GM23248 (cell line): ENCODE measurements at places on chromosomes 5 and 9. TPM values are rescaled to one million over a fixed set of nuclear protein-coding genes. Genes with fewer than 3 reads are reported as not detected.

- H3K27me3 ChIP-seq = peaks cover 20% of the 10 kb centered on the region
- no peaks in the 10 kb centered on the region for H3K4me1 ChIP-seq
- peak; percentile 33 for DNase-seq
- H3K4me3 ChIP-seq = no peak overlapping the region
- H3K27ac ChIP-seq = no peak overlapping the region
Observed at GRCh38 chr9:13728917-13729811, 449.7 kb upstream of the MPDZ start.

DNA sequence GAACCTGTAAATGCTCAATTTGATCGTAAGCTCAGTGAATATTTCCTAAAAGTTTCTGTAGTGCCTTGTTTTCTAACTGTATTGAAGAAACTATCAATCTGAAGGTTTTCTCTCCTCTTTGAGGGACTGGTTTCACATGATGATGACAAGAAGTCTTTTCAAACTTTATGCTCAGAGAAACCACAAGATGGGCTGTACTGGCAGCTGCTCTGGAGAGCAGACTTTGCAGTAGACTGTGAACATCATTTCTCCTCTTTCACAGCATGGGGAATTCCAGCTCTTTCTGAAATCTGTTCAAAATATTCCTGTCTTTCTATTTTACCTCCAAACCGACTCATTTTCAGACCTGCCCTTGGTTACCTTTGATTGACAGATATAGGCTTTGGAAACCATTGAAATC is 194.4 kb downstream of the IZUMO3 start:
- H3K27ac ChIP-seq = no peak overlapping the region
- H3K4me1 ChIP-seq = no peaks in the 10 kb centered on the region
- DNase-seq = no peak
- H3K4me3 ChIP-seq = no peak overlapping the region
- H3K36me3 ChIP-seq = no peaks in the 10 kb centered on the region
- no peaks in the 10 kb centered on the region for H3K27me3 ChIP-seq

The ENTREP1 gene
- total RNA-seq = 0.25 TPM in 1 of 2 replicates, not detected in the other

GRCh38 chr5:78979909-78980308 is 5.2 kb downstream of the ARSB start:
- no peaks in the 10 kb centered on the region for H3K27me3 ChIP-seq
- no peak overlapping the region for H3K4me3 ChIP-seq
- no peaks in the 10 kb centered on the region for H3K36me3 ChIP-seq
- 0 out of 2 replicates have a peak, but pooled peaks cover 6% of the 10 kb centered on the region for H3K4me1 ChIP-seq
- no peak for DNase-seq
- no peak overlapping the region for H3K27ac ChIP-seq

DNA sequence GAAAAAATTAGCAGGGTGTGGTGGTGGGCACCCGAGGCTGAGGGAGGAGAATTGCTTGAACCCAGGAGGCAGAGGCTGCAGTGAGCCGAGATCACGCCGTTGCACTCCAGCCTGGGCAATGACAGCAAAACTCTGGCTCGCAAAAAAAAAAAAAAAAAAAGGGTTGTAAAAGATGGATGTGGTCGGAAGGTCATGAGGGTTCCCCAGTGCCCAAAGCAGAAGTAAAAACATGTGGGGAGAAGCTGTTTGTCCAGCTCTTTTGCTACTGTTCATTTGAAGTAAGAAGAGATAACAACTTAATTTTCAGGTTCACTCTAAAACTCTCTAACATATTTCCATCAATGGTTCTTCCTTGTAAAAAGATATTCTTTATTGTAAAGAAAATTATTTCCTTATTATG is 57.1 kb upstream of the GOLPH3 start:
- H3K27me3 ChIP-seq = no peaks in the 10 kb centered on the region
- no peak overlapping the region for H3K27ac ChIP-seq
- H3K4me1 ChIP-seq = peaks cover 10% of the 10 kb centered on the region
- peaks cover 16% of the 10 kb centered on the region; the same call in 1 of the 2 replicates for H3K36me3 ChIP-seq
- no peak overlapping the region for H3K4me3 ChIP-seq
- DNase-seq = no peak

The PRSS3 gene
- 15.1 and 30.7 TPM in 2 replicates for total RNA-seq

- no peaks in the 10 kb centered on the region for H3K36me3 ChIP-seq
- H3K27me3 ChIP-seq = no peaks in the 10 kb centered on the region
- H3K4me3 ChIP-seq = peak overlapping the region; percentile 60
- peak; percentile 65 for DNase-seq
Observed at GRCh38 chr9:124261736-124262648, 4.2 kb downstream of the NEK6 start.

DNA sequence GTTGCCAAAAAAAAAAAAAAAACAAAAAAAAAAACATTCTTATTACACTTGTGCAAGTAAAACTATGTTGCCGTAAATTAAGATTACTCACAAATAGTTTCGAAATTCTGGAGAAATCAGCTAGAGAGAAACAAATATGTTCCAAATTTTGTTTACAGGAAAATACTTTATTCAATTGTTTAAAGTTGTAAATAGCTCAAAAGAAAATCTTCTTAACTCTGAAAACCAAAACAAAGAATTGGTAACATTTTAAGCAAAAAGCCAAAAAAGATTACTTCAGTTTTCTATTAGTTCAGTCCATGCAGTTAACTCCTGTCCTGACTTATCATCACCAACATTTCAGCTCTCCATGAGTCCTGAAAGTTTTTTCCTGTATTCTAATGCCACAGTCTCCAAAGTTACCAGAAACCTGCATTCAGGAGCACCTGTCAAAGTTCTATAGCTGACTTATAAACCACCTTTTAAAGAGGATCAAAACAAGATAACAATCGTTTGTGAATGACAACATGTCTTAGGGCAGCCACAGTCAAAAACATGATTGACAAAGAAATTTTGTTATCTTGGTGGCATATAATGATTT is 194.1 kb downstream of the RANBP17 start:
- no peaks in the 10 kb centered on the region for H3K27me3 ChIP-seq
- H3K27ac ChIP-seq = no peak overlapping the region
- DNase-seq = no peak
- H3K4me3 ChIP-seq = no peak overlapping the region
- H3K36me3 ChIP-seq = no peaks in the 10 kb centered on the region

DNA sequence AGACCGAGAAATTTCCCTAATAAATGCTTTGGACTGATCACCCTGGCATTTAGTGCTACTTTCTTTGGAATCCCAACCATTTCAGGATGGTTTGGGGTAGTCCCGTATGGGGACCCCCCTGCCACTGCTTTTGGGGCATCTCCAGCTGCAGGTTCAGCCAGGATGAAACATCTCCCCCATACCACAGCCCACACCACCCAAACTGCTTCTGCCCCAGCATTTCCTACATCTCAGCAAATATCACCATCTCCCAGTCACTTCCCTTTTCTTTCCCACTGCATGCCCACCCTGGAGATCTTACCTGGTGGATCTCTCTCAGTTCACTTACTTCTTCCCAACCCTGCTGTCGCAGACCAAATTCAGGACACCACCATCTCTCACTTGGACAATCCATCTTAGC is 4.8 kb upstream of the P4HA2 start:
- no peaks in the 10 kb centered on the region for H3K27me3 ChIP-seq
- H3K27ac ChIP-seq = no peak overlapping the region
- DNase-seq = no peak
- no peaks in the 10 kb centered on the region for H3K36me3 ChIP-seq
- H3K4me3 ChIP-seq = no peak overlapping the region

The DIPK1B gene
- not detected in 2 replicates for total RNA-seq

The PCDHGA7 gene
- 0.43 and 1.6 TPM in 2 replicates for total RNA-seq

DNA sequence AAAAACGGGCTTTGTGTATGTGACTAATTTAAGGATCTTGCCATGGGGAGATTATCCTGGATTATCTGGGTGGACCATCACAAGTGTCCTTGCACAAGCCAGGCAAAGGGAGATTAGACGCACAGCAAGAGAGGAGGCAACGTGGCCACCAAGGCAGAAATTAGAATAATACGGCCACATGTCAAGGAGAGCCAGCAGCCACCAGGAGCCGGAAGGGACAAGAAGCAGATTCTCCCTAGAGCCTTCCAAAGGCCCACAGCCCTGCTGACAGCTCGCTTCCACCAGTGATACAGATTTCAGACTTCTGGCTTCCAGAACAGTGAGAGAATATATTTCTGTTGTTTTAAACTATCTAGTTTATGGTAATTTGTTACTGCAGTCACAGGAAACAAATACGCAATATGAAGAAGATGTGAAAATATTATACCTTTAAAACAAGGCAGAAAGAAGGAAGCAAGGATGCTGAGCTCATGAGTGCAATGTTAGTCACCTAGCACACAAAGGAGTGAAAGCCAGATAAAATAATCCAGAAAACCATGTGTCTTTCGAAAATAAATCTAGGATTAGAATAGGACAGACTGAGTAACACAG is 28.7 kb upstream of the F2RL1 start:
- peak overlapping the region; percentile 46 for H3K4me3 ChIP-seq
- DNase-seq = peak; percentile 86
- H3K27me3 ChIP-seq = no peaks in the 10 kb centered on the region
- H3K27ac ChIP-seq = peak overlapping the region; percentile 92
- no peaks in the 10 kb centered on the region for H3K36me3 ChIP-seq
- H3K4me1 ChIP-seq = peaks cover 29% of the 10 kb centered on the region

DNA sequence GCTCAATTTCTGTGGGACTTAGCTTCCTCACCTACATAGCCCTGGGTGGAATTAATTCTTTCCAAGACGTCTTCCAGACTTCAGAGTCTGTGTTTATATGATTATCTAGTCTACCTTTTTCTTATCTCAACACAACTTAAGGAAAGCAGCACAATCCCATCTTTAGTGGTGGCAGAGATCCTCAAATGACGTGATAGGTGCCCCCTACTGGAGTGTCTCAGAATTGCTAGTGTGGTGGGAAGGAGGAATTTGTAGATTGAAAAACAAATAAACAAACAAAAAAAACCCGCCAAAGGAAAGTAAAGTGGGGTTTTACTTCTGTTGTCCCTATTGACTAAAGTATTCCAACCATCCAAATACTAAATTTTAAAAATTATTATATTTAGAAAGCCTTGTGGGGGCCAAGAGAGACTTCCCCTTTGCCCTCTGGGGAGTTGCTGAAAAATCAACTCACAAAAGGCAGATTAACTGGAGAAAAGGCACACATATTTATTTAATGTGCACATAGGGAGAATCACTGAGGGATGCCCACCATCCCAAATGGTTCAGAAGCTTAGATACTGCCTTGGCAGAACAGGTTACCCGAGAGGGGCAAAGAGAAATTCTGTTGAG is 283.3 kb downstream of the TMEM167A start:
- H3K4me3 ChIP-seq = no peak overlapping the region
- no peaks in the 10 kb centered on the region for H3K27me3 ChIP-seq
- peak; percentile 38 for DNase-seq
- H3K36me3 ChIP-seq = no peaks in the 10 kb centered on the region

DNA sequence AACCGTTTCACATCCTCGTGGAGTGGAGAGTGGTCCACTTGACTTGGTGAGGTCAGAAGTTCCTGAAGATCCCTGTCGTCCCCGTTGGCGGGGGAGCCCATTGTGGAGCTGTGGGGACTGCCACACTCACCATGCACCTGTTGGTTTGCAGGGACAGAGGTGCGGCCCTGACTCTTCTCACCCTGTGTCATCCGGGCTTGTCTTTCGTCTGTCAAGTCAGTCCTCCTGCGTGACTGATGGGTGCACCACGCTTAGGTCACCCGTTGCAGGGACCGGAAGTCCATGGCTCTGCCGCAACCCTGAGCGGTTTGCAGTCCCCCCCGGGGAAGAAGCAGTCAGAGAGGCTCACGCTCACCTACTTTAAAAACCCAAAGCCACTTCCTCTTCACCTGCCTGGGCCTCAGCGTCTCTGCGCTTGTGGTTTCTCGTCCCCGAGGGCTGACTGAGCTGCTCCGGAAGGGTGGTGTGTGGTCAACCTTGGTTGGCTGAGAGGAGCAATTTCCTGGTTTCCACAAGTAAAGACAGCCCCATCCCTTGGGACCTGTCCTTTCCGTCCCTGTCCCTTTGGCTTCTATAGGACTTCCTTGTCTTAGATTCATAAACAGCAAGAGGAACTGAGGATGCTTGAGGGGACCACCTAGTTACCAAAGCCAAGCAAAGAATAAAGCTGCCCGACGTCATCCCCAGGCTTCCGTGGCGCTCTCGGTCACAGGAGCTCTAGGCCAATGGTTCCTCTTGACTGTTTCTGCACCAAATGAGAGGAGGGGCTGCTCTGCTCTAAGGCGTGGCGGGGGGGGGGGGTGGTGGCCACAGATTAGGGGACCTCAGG is 53.2 kb downstream of the USP20 start:
- DNase-seq = no peak
- no peaks in the 10 kb centered on the region for H3K36me3 ChIP-seq
- no peaks in the 10 kb centered on the region for H3K27me3 ChIP-seq
- no peak overlapping the region for H3K4me3 ChIP-seq

DNA sequence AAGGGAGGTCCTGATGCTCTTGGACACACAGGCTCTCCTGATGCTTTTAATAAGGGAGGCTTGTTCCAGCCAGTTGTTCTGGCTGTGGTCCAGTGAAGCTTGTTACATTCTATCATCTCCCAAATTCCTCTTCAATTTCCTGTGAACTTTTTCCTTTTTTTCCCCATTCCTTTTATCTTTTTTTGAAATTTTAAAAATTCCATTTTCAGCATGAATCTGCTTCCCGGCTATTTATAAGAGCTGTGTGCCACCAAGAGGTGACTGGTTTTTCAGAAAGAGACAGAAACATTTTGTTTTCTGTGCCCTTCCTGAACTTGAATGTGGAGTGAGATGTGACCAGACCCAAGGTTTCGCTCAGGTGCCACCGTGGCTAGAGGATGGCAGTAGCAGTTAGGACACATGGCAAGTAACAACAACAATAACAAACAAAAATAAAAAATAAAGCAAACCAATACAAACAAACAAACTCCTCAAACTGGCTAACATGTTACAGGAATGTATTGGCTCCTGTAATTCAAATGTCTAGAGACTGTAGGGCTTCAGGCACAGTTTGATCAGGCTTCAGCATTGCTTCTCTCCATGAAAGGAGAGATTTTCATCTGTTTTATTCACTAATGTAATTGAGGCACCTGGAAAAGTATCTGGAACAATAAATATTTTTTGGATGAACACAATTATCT is 121.1 kb downstream of the BOD1 start:
- peaks cover 25% of the 10 kb centered on the region for H3K4me1 ChIP-seq
- H3K4me3 ChIP-seq = no peak overlapping the region
- DNase-seq = peak; percentile 51
- H3K36me3 ChIP-seq = no peaks in the 10 kb centered on the region
- H3K27me3 ChIP-seq = no peaks in the 10 kb centered on the region

The SLC23A1 gene
- total RNA-seq = not detected in 2 replicates

The SPINK4 gene
- total RNA-seq = not detected in 2 replicates

GRCh38 chr9:37229882-37230482 is 109.6 kb downstream of the ZCCHC7 start:
- H3K27me3 ChIP-seq = no peaks in the 10 kb centered on the region
- no peaks in the 10 kb centered on the region for H3K4me1 ChIP-seq
- no peaks in the 10 kb centered on the region for H3K36me3 ChIP-seq
- H3K27ac ChIP-seq = no peak overlapping the region
